ENCODE measurements at places on chromosomes 13 and 19. TPM values are rescaled to one million over a fixed set of nuclear protein-coding genes. Genes with fewer than 3 reads are reported as not detected.

DNA sequence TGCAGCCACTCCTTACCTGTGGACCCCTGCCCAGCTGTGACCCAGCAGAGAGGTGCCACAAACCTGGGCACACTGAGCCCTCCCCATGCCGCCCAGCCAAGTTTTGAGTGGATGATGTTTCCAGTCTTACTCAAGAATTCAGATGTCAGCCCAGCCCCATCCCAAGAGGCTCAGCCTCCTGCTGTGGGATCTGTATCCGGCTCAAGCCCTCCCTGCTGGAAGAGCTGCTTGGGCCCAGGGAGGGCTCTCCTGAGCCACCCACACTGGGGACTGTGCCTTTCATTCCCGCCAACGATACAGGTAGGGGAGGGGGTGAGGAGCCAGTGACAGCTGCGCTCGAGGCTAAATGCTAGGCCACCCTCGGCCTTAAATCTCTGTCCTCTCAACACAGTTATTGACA, 5.9 kb upstream of the SLC7A9 start:
- H3K27ac ChIP-seq: no peak overlapping the region
- H3K27me3 ChIP-seq: no peaks in the 10 kb centered on the region

CYP2F1 gene
- not detected for total RNA-seq

DNA sequence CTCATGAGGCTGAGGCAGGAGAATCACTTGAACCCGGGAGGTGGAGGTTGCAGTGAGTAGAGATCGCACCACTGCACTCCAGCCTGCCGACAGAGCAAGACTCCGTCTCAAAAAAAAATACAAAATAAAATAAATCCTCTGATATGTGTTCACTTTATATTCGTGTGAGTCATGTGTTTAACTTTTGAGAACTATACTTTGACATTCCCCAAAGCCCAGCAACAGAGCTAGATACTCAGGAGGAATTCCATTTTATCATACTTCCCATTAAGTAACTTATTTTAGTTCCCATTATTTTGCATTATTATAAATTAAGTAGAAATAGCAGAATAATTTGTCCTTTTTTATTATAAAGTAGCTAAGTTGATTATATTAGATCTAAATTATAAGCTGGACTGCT, 3.3 kb upstream of the CHAMP1 start:
- no peak overlapping the region for H3K27ac ChIP-seq
- H3K27me3 ChIP-seq: no peaks in the 10 kb centered on the region
- DNase-seq: no peak
- H3K36me3 ChIP-seq: peaks cover 17% of the 10 kb centered on the region
- peaks cover 20% of the 10 kb centered on the region for H3K4me1 ChIP-seq

DLL3 gene
- total RNA-seq: 1.6 TPM

DNA sequence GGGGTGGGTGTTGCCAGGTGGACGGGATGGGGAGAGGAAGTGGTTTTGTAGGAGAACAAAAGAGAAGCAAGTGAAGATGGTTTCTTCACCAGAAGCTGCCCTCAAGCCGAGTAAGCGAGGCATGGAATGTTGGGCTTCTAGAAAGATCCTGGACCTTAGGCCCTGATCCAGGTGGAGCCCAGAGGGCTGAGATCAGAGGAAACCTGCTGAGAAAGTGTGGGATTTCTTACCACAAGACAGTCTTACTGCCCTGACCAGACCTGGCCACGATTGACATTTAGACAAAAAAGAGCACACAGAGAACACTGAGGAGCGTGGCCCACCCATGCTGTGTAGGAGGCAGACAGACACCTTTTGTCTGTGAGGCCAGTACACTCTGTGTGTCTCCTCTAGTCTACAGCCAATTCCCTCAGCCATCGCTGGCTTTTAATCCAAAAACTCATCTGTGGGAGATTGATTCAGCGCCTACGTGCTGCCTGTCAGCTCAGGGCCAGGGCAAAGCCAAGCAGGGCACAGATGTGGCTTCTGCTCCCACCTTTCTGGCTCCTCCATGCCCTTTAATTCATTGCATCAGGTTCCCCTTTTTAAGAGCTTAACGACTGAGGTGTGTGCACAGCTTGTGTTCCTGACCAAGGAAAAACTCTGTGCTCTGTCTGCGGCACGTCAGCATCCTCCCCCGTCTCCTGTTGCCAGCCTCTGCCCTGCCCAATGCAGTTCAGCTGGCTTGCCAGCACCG, 123.3 kb downstream of the AKAP11 start:
- H3K36me3 ChIP-seq: peaks cover 44% of the 10 kb centered on the region
- peak overlapping the region; percentile 99 for H3K27ac ChIP-seq
- peak overlapping the region; percentile 78 for H3K4me3 ChIP-seq
- H3K4me1 ChIP-seq: peaks cover 77% of the 10 kb centered on the region

DNA sequence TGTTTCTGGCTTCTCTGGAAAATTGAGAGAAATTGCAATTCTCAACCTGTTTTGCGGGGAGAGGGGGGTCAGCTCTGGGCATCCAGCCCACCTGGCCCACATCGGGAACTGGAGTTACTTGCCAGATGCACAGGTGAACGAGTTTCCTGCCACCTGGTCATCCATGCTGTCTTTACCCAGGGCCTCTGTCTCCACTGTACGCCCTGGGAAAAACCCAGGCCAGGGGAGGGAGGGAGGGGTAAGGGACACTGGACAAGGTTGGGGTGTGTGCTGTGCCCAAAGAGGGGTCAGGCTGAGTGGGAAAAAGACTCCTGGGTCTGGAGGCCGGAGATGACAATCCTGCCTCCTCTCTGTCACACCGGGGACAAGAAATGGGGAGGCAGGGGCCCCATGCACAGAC, 307.6 kb downstream of the ZNF536 start:
- H3K27me3 ChIP-seq: peaks cover 14% of the 10 kb centered on the region
- H3K4me1 ChIP-seq: no peaks in the 10 kb centered on the region
- no peak overlapping the region for H3K27ac ChIP-seq
- H3K36me3 ChIP-seq: no peaks in the 10 kb centered on the region
- H3K4me3 ChIP-seq: no peak overlapping the region

- H3K4me3 ChIP-seq: no peak overlapping the region
- H3K36me3 ChIP-seq: no peaks in the 10 kb centered on the region
- peaks cover 3% of the 10 kb centered on the region for H3K27me3 ChIP-seq
- no peak for DNase-seq
- H3K27ac ChIP-seq: no peak overlapping the region
Measured at GRCh38 chr13:43936647-43937046, 56.9 kb downstream of the LACC1 start.

UBA52 gene
- total RNA-seq: 1,795 TPM

EBI3 gene
- total RNA-seq: 7.2 TPM

DNA sequence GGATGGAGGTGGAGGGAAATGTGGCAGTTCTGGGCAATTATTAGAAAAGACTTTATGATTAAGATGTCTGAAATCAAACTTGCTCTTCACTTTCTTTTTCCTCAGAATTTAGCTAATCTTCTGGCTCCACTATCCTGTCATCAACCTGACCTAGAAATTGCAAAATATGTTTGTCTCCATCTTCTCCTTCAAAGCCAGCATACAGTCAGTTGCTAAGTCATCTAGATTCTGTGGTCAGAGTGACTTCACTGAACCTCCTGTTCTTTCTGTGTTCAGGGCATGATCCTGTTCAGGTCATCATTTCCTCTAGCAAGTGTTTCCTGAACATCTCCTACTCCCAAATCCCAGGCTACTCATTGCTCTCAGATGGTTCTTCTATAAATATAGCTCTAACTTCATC, 10.8 kb upstream of the CCNA1 start:
- H3K27me3 ChIP-seq: peaks cover 35% of the 10 kb centered on the region
- no peak overlapping the region for H3K27ac ChIP-seq
- H3K4me1 ChIP-seq: peaks cover 11% of the 10 kb centered on the region
- no peak for DNase-seq
- H3K4me3 ChIP-seq: no peak overlapping the region
- H3K36me3 ChIP-seq: no peaks in the 10 kb centered on the region

GRCh38 chr19:7701654-7702457, at the start of gene FCER2:
FCER2 (minus strand) TSS chr19:7702131; CDS start chr19:7699760, 2,371 bp downstream.
- peaks cover 47% of the 10 kb centered on the region for H3K4me1 ChIP-seq
- H3K27ac ChIP-seq: no peak within 1 kb of the TSS
- H3K36me3 ChIP-seq: peaks cover 1% of the 10 kb centered on the region
- H3K4me3 ChIP-seq: no peak within 1 kb of the TSS
- no peak for DNase-seq

GGN gene
- not detected for total RNA-seq

- H3K36me3 ChIP-seq: no peaks in the 10 kb centered on the region
- peaks cover 6% of the 10 kb centered on the region for H3K4me1 ChIP-seq
- no peaks in the 10 kb centered on the region for H3K27me3 ChIP-seq
Measured at GRCh38 chr19:33273881-33274662, 28.3 kb downstream of the CEBPA start.

GRCh38 chr19:51637362-51637978, 7.3 kb upstream of the SIGLEC5 start:
- no peak overlapping the region for H3K27ac ChIP-seq
- H3K4me1 ChIP-seq: no peaks in the 10 kb centered on the region
- H3K27me3 ChIP-seq: peaks cover 26% of the 10 kb centered on the region
- no peak for DNase-seq

DNA sequence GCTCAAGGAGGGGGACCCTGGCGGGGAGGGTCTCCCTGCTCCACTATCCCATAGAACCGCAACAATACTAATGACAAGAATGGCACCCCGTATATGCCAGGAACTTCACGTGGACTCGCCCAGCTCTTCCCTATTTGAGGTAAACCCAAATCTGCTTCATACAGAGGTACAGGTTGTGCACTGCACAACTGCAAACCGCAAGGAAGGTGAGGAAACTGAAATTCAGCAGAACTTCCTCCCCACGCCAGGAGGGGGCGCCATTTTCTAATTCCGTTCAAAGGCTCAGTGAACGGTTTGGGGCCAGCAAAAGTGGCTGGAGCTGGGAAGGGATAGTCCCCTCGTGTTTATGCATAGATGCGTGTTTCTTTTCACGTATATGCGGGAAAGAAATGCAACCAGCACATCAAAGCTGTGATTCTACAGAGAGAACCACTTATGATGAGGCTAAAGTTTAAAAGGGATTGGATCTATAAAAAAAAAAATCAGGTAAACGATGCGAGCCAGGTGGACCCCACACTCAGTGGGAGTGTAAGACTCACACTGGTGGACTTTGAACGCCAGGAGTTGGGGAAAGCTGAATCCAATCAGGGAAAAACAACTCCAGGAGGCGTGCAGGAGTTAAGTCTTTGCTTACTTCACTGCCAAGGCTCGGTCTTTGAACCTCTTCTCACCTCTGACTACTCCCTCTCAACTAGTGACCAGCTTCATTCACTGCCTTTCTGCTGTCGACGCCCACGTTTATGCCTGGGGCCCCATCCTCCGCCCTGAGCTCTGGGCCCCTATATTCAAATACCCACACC, 20.3 kb downstream of the C19orf81 start:
- DNase-seq: peak; percentile 57
- H3K4me1 ChIP-seq: no peaks in the 10 kb centered on the region
- peaks cover 43% of the 10 kb centered on the region for H3K27me3 ChIP-seq
- H3K27ac ChIP-seq: no peak overlapping the region
- no peak overlapping the region for H3K4me3 ChIP-seq

- peak; percentile 30 for DNase-seq
- H3K27ac ChIP-seq: no peak overlapping the region
- H3K4me1 ChIP-seq: peaks cover 18% of the 10 kb centered on the region
Measured at GRCh38 chr19:42441049-42441445, 1.7 kb downstream of the CXCL17 start.

GRCh38 chr13:28621449-28621848, 37.5 kb upstream of the POMP start:
- DNase-seq: no peak
- no peaks in the 10 kb centered on the region for H3K36me3 ChIP-seq
- no peaks in the 10 kb centered on the region for H3K27me3 ChIP-seq
- H3K4me1 ChIP-seq: peaks cover 8% of the 10 kb centered on the region
- H3K27ac ChIP-seq: no peak overlapping the region
- H3K4me3 ChIP-seq: no peak overlapping the region

DNA sequence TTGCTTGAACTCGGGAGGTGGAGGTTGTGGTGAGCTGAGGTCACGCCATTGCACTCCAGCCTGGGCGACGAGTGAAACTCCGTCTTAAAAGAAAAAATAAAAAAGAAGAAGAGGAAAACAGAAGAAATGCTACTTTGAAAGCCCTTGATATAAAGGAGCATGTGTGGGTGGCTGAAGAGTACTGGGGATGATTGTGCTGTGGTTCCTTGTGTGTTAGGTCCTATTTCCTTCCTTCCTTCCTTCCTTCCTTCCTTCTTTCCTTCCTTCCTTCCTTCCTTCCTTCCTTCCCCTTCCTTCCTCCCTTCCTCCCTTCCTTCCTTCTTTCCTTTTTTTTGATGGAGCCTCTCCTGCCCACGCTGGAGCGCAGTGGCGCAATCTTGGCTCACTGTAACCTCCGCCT, 14.3 kb downstream of the WDR88 start:
- DNase-seq: no peak
- H3K27me3 ChIP-seq: peaks cover 3% of the 10 kb centered on the region

KLC3 gene
- total RNA-seq: not detected

- no peaks in the 10 kb centered on the region for H3K27me3 ChIP-seq
- H3K4me3 ChIP-seq: no peak overlapping the region
- H3K36me3 ChIP-seq: peaks cover 40% of the 10 kb centered on the region
- peak; percentile 30 for DNase-seq
Measured at GRCh38 chr19:6806488-6806887, 34.0 kb downstream of the VAV1 start.

SMIM44 gene
- not detected for total RNA-seq

DNMT1 gene
- 372 TPM for total RNA-seq

CYP4F2 gene
- total RNA-seq: not detected

DNA sequence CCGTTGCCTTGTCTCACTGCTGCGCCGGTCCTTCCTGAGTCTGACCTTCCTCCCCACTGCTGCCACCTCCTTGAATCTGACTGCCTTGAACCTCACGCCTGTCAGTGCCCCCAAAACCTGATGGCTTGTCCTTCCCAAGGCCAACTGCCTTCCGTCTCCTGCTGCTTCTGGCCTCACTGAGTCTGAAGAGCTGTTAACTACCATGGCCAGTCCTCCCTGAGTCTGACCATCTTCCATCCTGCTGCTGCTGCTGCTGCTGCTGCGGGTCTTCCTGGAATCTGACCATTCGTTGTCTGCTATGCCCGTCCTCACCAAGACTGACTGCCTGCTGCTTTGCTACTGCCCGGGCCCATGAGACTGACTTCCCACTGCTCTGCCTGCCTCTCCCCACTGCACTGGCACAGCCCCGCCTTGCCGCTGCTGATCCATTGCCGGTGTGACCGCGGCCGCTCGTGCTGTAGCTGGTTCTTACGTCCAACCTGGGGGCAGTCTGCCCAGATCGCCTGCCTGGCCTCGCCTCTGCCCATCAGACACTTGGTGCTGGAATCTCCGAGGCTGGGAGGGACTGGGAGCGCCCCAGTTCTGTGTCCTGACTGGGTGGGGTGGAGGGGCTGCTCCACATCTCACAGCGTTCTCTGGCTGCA, 2.9 kb upstream of the RCN3 start:
- H3K27me3 ChIP-seq: no peaks in the 10 kb centered on the region
- H3K4me3 ChIP-seq: no peak overlapping the region
- DNase-seq: no peak
- H3K4me1 ChIP-seq: peaks cover 10% of the 10 kb centered on the region

- no peak overlapping the region for H3K27ac ChIP-seq
- peaks cover 7% of the 10 kb centered on the region for H3K4me1 ChIP-seq
- H3K27me3 ChIP-seq: peaks cover 2% of the 10 kb centered on the region
Measured at GRCh38 chr13:28575200-28575599, 80.3 kb upstream of the FLT1 start.

DZIP1 gene
- 0.85 TPM for total RNA-seq

APC2 gene
- total RNA-seq: 0.29 TPM
